ENCODE measurements at places on chromosomes 1 and 21.

GRCh38 chr21:39885119-39885848 lies 18.0 kb downstream of the PCP4 start:
- DNase-seq, result no peak

DNA sequence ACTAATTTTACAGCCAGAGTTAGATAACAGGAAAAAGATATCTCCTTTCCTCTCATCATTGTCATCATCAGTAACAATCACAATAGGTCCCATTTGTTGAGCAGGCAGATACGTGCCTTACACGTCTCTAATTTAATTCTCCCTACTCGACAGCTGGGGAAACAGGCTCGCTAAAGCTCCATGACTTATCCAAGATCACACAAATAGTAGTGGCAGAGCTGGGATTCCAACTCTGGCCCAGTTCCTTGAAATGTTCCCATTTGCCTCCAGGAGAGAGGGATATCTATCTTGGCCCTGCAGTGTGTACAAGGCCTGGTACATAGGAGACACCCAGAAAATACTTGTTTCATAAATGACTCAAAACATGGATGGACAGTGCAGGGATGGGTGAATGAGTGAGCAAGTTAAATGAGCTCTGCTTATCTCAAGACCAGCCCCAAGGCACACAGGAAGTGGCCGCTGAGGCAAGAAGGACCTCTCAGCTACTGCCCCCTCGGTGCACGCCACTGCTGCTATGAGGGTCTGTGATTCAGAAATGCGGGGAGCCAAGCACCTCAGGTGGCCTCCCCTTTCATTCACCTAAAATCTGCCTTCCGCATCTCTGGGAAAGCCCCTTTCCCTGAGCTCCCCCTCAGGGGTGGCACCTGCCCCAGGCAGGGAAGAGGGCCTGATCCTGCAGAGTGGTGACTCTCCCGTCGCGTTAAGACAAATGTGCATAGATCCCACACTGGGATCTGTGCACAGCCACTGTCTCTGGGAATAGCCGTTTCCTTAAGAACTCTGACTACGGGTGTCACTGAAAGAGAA lies 3.6 kb downstream of the KCNN3 start:
- DNase-seq, result no peak

- DNase-seq, result no peak
These were observed 90.8 kb upstream of the AJAP1 start for GRCh38 chr1:4563586-4563985.

DNA sequence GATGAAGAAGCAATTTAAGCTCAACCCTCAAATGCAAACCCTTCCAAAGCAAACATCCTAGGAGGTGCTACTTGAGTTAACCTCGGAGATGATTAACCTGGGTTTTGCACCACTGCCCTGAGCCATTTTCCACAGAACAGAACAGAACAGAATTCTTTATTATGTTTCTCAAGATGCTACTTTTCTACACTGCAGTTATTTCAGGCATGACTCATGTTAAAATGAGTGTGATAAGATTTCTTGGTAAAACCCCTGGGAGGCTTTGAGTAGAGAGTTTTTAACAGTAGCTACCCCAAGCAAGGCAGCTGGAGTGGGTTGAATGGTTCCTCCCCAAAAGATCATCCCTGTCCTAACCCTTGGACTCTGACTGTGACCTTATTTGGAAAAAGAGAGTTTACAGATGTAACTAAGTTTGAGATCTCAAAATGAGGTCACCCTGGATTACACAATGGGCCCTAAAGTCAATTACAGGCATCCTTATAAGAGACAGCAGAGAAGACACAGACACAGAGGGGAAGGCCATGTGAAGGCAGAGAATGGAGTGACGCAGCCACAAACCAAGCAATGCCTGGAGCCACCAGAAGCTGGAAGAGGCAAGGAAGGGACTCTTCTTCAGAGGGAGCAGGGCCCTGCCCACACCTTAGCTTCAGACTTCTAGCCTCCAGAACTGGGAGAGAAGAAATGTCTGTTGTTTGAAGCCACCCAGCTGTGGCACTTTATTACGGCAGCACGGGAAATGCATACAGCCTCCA lies 153.4 kb downstream of the ETS2 start:
- DNase-seq, result no peak

DNA sequence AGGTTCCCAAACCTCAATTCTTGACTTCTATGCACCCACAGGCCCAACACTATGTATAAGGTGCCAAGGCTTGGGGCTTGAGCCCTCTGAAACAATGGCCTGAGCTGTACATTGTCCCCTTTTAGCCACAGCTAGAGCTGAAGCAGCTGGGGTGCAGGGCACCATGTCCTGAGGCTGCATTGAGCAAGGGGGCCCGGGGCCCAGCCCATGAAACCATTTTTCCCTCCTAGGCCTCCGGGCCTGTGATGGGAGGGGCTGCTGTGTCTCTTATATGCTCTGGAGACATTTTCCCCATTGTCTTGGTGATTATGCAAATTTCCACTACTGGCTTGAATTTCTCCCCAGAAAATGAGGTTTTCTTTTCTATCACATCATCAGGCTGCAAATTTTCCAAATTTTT lies 155.5 kb downstream of the FASLG start:
- DNase-seq, result no peak

- DNase-seq, result no peak
These were observed 40.4 kb upstream of the LDLRAP1 start for GRCh38 chr1:25502957-25503356.

DNA sequence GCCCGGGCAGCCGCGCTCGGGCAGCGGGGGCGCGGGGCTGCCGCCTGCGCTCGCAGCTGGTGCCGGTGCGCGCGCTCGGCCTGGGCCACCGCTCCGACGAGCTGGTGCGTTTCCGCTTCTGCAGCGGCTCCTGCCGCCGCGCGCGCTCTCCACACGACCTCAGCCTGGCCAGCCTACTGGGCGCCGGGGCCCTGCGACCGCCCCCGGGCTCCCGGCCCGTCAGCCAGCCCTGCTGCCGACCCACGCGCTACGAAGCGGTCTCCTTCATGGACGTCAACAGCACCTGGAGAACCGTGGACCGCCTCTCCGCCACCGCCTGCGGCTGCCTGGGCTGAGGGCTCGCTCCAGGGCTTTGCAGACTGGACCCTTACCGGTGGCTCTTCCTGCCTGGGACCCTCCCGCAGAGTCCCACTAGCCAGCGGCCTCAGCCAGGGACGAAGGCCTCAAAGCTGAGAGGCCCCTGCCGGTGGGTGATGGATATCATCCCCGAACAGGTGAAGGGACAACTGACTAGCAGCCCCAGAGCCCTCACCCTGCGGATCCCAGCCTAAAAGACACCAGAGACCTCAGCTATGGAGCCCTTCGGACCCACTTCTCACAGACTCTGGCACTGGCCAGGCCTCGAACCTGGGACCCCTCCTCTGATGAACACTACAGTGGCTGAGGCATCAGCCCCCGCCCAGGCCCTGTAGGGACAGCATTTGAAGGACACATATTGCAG lies 3.0 kb downstream of the ARTN start:
- no peak for DNase-seq

DNA sequence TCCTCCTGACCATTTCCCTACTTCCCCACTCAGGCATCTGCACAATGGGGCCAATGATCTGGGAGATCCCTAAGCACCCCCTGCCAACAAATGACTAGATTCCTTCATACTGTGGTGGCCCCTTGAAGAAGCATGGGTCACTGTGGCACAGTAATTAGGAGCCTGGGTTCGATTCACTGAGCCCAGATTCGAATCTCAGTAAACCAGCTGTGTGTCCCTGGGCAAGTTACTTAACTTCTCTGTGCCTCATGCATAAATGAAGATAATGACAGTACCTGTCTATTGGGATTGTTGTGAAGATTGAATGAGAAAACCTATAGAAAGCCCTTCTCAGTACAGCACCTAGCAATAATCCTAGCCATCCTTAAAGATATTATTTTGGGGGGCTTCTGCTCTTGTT lies 27.5 kb downstream of the SPAG17 start:
- no peak for DNase-seq

- DNase-seq, result no peak
These were observed 300.0 kb upstream of the VAMP3 start for GRCh38 chr1:7470904-7471638.

- DNase-seq, result no peak
These were observed 11.2 kb downstream of the TMEM9 start for GRCh38 chr1:201142849-201143725.

DNA sequence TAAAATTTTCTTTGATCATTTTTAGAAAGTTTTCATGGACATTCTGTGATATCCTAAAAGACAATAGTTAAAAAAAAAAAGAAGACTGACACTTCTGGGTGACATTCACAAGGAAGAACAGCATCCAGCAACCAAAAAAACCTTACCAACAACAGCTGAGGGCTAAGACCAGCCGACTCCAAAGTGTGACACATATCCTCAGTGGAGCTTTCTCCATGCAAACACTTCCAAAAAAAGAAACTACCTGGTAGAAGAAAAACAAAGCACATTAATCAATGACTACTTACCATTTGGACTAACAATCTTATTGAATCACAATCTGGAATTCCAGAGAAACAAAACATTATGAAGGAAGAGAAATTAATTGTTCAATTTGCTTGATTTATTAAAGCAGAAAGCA lies 88.2 kb downstream of the IARS2 start:
- DNase-seq, result no peak

GRCh38 chr1:117622726-117623125 lies 16.9 kb downstream of the TENT5C start:
- DNase-seq, result no peak

GRCh38 chr1:178031856-178032320 lies 62.0 kb upstream of the RASAL2 start:
- no peak for DNase-seq

- DNase-seq, result no peak
These were observed 165.8 kb downstream of the GPATCH2 start for GRCh38 chr1:217465102-217465501.

GRCh38 chr1:66788231-66788939 lies 12.7 kb downstream of the INSL5 start:
- peak; percentile 11 for DNase-seq

DNA sequence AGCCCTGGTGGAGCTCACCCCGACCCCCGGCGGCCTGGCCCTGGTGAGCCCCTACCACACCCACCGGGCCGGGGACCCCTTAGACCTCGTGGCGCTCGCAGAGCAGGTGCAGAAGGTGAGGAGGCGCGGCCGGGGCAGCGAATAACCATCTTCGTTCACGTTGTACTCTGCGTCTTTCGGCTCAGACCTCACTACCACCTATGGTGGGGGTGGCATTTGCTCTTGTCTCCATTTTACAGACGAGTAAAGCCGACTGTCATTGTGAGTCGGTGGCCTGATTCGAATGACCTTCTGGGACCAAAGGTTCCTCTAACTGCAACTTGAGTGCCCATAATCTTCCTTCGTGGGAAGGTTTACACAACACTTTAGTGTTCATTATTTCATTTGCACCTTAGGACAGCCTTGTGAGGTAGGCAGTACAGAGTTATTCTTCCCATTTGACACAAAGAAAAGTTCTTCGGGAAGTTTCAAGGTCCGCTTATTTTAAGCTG lies 506 bp downstream of the C1orf50 start:
- DNase-seq, result no peak

DNA sequence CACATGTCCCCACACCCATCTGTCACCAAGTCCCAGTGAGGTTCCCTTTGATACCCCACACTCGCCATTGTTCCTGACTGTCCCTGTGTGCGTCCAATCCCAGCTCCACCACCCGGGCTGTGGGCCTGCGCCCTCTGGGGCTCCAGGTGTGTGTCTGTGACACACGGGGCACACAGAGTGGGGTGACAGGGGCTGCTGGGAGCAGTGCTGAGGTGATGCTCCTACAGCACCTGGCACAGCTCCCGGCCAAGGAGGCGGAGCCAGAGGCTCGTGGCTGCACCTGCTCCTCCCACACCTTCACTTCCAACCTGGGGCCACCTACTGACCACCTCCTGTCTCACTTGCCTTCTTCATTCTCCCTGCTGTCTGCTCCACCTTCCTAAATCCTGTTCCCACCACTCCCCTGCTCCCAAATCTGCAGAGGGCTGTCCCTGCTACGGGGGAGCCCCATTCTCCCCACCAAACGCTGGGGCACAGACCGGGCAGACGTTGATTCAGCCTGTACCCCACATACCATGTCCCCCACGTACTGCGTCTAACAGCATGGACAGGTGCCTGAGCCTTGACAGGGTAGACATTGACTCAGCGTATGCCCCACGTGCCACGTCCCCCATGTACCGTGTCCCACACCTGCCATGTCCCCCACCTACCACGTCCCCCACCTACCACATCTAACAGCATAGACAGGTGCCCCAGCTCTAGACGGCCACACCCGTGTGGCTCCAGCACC lies 16.4 kb downstream of the WDR4 start:
- DNase-seq, result no peak

DNA sequence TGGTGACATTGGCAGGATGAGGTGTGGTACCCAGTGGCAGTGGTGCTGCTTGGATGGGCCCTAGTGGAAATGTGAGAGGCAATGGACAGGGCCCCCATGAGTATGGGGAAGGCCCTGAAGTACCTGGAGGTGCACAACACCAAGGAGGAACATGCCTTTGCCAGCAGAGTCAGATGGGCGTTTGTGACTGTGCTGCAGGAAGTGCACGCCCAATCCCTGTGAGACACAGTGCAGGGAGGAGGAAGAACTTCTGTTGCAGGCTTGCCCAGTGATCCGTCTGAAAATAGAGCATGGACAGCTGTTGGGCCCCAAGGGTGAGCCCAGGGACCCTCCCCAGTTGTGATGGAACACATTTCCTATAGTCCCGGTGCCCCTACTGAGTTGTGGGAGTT lies 42.7 kb downstream of the GJA5 start:
- no peak for DNase-seq

GRCh38 chr1:246383239-246383589 lies 123.9 kb downstream of the SMYD3 start:
- no peak for DNase-seq

DNA sequence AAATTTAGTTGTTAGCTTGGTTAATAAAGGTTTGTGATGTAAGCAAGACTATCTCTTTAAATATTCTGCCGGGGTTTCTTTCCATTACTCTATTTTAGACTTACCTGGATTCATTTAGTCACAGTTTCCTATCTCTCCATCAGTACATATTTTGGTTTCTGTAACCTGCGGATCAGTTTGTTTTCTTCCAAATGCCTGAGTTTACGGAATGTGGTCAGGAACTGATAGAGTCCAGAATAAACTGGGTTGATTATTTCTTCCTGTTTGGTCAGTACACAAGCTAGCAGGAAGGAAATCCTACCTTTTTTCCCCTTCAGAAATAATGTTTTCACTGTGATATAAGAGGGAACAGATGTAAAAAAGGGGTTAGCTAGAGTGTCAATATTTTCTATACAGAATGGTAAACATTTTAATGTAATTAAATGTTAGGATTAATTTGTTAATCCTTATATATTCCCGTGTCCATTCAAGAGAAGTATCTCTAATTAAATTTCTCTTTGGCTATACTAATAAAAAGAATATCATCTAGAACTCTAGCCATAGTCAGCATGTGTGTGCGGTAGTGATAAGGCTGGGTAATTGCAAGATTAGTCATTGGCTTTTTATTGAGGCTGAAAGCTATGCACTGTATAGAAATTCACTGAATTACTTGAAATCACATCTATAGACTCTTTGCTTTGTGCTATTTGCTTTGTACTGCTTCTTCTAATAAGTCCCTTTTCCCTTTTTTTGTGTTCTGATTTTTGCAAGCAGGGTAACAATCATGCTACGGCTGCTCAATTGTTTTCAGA lies 144.7 kb upstream of the ADGRL4 start:
- no peak for DNase-seq
